ENCODE measurements at places on chromosomes 3 and 15. TPM values are rescaled to one million over a fixed set of nuclear protein-coding genes. Genes with fewer than 3 reads are reported as not detected.

DNA sequence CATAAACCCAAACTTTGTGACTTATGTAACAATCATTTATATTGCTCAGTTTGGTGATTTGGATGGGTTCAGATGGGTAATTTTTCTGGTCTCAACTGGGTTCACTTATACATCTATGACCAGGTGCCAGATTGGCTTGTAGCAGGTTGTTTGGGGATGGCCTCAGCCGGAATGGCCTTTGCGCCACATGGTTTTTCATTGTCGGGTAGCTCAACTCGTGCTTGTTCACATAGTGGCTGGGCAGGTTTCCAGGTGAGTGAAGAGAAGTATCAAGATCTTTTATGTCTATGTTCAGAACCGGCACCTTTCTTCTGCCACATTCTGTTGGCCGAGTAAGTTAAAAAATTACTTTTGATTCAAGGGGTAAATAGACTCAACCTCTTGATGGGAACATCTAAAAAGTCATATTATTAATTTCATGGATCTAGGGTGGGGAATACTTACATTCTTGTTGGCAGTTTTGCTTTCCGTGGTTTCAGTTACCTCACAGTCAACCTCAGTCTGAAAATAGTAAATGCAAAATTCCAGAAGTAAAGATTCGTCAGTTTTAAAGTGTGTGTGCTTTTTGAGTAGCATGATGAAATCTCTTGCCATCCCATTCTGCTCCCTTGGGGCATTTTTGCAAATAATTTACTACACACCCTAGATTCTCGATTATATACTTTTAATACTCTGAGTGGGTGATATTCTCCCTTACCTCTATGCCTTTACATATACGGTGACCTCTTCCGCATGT lies 745.7 kb upstream of the CCDC54 start:
- no peak for DNase-seq

DNA sequence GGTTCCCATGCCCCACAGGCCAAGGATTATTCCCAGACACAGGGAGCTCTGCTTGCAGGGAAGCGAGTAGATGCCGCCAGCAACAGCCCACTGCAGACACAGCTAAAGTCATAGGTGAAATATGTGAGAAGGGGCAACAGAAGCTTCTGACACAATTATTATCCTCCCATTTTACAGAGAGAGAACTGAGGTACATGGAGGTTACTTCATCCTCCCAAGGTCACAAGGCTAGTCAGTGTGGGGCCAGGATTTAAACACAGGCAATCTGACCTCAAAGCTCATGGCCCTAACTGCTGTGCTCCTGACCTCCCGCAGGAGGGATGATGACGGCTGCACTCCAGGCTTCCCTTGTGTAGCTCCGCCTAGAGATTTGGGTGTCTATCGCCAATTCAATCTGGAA lies 15.7 kb upstream of the FSIP1 start:
- no peak for DNase-seq

- no peak for DNase-seq
These were observed 62.8 kb upstream of the HERC1 start for GRCh38 chr15:63896336-63897115.

- no peak for DNase-seq
These were observed 193.2 kb downstream of the GOLGA6L6 start for GRCh38 chr15:20348291-20348899.

Gene AGTR1
- total RNA-seq = 0.34 TPM

Gene COL7A1
- total RNA-seq = 15.0 TPM

DNA sequence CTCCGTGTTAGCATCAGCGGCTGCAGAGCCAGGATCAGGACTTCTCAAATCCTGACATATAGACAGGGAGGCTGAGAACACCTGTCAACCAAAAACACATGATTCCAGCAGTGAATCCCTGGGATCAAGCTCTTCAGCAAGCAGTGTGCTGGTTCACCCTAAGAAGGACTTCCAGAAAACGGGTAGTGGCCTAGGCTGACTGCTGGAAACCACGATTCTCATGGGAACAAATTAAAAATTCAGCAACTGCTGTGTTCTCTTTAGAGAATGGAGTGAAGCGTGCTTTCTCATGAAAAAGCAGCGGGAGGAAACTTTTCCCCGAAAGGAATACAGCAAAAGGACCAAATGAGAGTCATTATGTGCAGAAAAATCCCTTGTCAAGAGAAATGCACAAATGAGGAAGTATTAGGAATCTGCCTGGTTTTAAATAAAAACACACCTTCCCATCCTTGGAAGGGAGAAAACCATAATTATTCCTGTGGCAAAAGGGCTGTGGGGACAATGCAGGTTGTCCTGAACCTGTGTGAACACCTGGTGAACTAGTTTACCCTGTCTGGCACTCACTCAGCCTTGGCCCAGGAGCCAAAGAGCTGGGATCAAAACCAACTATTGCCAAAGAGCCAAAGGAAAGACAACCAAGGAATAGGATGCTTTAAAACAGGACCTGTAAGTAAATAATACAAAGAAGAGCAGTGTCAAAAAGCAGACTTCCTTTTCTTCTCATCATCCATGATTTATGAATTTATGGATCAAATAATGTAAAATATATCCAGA lies 13.4 kb downstream of the IL12A start:
- no peak for DNase-seq

DNA sequence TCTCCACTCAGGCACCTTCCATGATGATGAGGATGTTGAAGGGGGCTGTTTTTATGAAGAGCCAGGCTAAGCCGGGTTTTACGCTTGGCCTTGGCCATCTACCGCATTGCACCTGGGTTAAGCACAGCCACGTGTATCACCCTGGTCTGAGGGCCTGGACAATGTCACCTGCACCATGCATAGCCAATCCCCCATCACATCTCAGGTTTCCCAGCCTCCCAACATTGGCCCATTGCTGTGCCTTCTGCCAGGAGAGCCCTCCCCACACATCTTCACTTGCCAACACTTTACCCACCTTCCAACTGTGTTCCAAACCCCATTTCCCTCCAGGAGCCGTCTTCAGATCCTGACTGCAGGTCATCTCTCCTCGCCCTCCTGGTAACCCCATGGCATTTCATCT lies 135.3 kb upstream of the ABHD17C start:
- DNase-seq = no peak

GRCh38 chr3:58737644-58738043 lies 71.1 kb upstream of the FAM3D start:
- no peak for DNase-seq

Gene DNAH12
- 0.29 TPM for total RNA-seq

DNA sequence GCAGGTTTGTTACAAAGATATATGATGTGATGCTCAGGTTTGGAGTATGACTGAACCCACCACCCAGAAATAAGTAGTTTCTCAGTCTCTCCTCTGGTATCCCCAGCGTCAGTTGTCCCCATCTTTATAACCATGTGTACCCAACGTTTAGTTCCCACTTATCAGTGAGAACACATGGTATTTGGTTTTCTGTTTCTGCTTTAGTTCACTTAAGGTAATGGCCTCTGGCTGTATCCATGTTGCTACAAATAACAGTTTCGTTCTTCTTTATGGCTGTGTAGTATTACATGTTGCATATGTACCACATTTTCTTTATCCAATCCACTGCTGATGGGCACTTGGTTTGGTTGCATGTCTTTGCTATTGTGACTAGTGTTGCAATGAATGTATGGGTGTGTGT lies 132.3 kb downstream of the LMLN start:
- DNase-seq = no peak

- DNase-seq = no peak
These were observed 100.2 kb upstream of the TLE3 start for GRCh38 chr15:70197945-70198361.

Gene SAMD7
- not detected for total RNA-seq

- DNase-seq = no peak
These were observed 54.8 kb upstream of the ACTC1 start for GRCh38 chr15:34850121-34850520.

Gene COPS2
- total RNA-seq = 79.9 TPM

GRCh38 chr3:135226057-135226456 lies 431.0 kb downstream of the EPHB1 start:
- no peak for DNase-seq

All from mesothelial cell of epicardium (in vitro differentiated cells).